ENCODE measurements at places on chromosomes 2 and 18.

GRCh38 chr2:165238295-165238694 is 919 bp upstream of the SCN2A start:
- no peak for DNase-seq

- DNase-seq = no peak
These were observed 176.1 kb upstream of the SPRED2 start for GRCh38 chr2:65608466-65608865.

GRCh38 chr2:128270672-128271596 is 47.7 kb downstream of the HS6ST1 start:
- no peak for DNase-seq

DNA sequence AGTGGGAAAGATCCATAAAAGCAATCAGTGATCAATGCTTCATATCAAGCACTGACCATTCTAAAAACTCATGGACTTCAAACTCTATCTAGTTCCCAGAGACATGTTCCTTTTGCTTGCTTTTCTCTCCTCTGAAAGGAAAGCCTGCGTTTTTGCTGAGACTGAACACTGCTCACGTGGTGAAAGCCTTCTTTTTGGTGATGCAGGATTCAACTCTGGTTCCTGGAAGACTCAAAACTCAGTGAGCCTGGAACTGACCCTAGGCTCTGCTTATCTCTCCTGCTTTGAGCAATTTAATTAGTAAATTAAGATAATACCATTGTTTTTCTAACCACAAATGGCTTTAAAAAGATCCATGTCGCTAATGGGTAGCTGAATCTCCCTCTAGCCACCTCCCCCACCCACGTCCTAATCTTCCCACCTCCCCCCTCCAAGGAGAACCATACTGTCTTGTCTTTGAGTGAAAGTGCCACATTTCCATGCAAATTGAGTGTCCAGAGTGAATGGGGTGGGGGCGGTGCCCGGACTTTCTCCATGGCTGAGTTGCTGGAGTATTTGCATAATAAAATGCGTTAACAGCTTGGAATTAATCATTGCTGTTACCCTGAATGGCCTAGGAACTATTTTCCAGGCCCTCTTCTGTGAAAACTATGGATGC is 130.5 kb downstream of the BCL11A start:
- DNase-seq = no peak

GRCh38 chr2:215707608-215708007 is 271.7 kb upstream of the FN1 start:
- DNase-seq = no peak

- DNase-seq = no peak
These were observed 54.8 kb upstream of the CREB1 start for GRCh38 chr2:207474863-207475485.

DNA sequence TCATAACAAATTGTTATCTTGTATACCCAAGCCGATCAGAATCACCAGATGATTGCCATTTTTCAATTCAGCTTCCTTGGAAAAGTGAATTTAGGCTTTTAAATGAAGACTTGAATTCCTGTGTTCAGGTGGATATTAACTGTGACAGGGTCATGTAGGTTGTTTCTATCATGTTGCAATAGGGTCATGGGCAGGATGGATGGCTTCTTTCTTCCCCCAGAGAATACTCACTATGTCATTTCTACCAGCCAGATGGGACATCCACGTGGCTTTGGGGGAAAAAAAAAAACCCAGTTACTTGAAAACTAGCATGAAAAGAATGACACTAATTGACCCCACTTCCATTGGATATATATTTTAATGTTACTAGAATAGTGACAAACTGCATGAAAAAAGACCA is 14.6 kb upstream of the DSG2 start:
- no peak for DNase-seq

DNA sequence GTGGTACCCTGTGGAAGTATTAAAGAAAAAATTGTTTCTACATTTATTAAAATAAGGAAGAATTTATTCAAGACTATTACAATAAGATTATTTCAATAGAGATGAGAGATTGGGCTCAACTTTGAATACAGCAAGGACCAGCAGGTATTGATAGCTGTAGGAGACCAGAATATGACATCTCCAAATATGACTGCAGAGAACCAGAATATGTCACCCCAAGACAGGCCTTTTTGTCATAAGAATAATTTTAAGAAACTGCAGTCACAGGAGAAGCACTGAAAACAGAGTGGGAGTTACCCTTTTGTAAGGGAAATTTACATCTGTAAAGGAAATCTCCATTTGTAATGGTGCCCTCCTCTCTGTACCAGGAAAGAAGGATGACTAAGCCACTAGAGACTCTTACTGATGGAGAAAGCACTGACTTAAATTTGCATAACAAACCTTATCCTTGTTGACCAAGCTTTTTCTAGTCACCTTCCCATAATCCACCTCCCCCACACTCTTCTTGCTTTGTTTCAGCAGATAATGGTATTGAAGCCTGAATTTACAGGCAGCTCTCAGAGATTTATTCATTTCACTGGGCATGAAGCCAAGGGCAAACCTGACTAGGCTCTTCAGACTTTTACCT is 145.1 kb upstream of the RMP24 start:
- no peak for DNase-seq

GRCh38 chr18:23832911-23833310 is 143.7 kb downstream of the LAMA3 start:
- DNase-seq = no peak

GRCh38 chr2:123596621-123597020 is 428.5 kb upstream of the CNTNAP5 start:
- DNase-seq = no peak

DNA sequence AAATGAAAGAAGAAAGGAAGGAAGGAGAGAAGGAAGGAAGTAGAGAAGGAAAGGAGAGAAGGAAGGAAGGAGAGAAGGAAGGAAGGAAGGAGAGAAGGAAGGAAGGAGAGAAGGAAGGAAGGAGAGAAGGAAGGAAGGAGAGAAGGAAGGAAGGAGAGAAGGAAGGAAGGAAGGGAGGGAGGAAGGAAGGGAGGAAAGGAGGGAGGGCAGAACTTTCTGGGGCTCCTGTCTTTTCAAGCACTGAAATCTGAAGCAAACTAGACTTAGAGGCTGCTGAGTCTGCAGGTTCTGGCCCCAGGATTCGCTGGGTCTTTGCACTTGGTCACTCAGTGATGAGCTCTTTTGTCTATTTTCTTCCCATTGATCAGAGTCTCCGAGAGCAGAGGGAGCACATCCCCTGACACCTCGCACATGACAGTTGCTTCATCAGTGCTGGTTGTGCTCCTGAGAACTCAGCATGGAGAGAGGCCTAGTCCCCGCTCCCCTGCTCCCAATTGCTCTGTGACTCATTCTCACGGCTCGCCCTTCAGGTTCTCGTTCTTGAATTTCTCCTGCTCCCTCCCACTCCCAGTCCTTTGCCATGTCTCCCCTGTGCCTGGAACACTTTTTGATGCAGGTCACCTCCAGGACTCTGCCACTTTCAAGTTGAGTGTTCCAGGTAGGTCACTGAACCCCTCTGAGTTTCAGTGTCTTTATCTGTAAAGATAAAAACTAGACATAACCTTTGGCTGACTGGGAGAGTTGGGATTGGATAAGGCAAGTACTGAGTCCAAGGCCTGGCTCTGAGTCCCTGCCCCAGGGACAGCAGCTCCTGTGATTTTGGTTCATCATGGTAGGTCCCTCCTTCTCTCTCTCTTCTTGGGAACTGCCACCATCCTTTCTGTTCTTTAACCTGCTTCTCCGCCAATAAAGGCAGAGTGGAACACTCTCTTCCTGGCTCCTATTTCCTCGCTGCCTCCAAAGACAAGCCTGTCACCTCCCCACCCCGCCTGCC is 55.2 kb downstream of the TNP1 start:
- no peak for DNase-seq

- no peak for DNase-seq
These were observed 23.0 kb downstream of the RTP5 start for GRCh38 chr2:241892299-241893137.

- no peak for DNase-seq
These were observed 18.5 kb upstream of the RBBP8 start for GRCh38 chr18:22914633-22915032.
